ENCODE measurements at places on chromosomes 5 and 9.

DNA sequence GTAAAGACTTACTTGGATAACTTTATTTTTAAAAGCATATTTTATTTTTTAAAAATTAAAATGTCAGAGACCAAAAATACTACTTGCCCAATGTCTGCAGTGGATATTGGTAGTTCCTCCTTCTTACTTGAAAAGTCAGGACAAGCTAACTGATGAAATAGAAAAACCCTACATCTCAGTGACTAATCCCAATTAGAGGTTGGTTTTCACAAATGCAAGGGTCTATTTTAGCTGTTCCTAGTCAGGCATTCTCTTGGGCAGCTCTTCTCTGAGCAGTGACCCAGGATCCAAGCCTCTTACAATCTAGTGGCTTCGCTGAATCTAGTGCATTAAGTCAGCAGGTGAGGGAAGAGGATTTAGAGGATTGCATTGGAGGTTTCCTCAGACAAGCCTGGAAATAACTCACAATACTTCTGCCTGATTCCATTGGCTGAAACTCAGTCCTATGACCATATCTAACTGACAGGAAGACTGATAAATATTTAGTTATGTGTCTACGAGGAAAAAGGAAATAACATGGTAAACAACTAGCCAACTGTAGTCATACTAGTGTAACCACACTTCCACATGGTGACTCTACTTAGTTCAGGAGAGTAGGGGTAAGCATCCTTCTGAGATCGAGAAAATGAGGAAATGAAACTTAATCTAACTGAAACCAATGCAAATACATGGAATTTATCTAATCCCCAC lies 34.2 kb upstream of the MIER3 start:
- no peak for DNase-seq

- no peak for DNase-seq
Measured at GRCh38 chr5:133226186-133226585, 174.4 kb downstream of the HSPA4 start.

DNA sequence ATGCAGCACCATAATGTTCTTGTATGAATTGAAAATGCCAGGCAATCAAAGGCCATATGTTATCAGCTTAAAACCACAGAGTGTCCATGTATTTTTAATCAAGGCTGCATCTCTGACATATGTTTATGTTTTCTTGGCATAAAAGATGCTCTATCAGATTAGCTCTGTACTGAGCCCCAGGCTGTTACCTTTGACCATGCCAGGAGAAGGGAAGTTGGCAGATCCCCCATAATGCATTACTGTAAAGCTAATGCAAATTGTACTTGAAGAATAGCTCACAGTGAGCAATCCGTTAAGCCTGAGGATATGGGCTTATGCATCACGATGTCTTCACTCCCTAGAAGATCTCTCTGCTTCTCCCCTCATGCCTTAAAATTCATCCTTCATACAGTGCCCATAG lies 414.4 kb downstream of the BRINP1 start:
- no peak for DNase-seq

DNA sequence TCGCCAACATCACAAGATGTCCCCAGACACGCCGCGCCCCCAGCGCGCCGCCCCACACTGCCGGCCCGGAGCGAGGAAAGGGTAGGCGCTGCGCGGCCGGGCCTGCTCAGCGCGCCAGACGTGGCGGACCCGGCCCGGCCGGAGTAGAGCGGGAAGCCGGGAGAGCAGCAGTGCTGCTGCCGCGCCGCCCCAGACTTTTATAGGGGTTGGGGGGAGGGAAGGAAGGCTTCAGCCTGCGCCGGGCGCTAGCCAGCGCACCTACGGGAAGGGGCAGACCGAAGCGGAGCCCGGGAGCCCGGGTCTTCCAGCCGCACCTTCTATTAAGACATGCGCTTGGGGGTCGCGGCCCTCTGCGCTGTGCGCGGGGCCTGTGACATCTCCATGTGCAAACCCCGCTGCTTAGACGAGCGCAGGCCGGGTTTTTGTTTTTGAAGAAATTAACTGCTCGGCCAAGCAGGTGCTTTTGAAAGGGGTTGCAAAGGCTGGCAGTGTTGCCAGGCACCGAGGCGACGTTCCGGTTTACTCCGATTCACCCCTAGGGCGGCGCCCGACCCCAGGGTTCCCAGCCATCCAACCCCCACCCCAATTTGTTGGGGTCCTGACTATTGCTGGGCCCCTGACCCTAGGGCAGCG lies 353 bp upstream of the PAX5 start:
- no peak for DNase-seq

GRCh38 chr5:64811050-64811640 lies 42.4 kb downstream of the CWC27 start:
- DNase-seq = peak; percentile 75

GRCh38 chr5:141522301-141522700 lies 33.4 kb downstream of the PCDHGC5 start:
- no peak for DNase-seq

DNA sequence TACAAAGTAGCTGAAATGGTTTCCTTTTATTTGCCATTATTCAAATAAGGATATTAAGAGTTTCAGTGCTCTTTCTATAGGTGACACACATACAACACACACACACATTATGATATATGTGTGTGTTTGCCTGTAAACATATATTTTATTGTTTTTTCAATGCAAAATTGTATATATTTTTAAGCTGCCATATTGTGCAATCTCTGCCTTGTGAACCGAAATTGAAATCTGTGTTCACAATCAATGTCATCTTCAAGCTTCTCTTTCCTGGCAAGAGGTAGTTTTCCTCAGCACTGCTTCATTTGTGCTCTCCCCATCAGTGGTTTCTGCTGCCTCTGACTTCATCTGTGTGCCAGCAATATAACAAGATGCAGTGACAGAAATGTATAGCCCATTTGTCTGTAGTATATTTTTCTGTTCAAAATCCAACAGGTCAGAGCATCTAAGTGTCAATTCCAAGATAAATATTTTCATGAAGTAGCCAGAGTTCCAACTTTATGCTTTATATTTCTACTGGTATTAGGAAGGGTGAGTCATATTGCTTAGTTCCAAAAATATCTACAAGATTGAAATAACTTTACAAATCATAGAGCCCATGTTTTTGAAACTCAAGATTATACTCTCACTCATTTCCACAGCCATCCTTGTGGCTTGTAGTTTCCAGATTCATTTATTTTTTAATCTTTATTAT lies 1704.8 kb upstream of the CDH9 start:
- no peak for DNase-seq

DNA sequence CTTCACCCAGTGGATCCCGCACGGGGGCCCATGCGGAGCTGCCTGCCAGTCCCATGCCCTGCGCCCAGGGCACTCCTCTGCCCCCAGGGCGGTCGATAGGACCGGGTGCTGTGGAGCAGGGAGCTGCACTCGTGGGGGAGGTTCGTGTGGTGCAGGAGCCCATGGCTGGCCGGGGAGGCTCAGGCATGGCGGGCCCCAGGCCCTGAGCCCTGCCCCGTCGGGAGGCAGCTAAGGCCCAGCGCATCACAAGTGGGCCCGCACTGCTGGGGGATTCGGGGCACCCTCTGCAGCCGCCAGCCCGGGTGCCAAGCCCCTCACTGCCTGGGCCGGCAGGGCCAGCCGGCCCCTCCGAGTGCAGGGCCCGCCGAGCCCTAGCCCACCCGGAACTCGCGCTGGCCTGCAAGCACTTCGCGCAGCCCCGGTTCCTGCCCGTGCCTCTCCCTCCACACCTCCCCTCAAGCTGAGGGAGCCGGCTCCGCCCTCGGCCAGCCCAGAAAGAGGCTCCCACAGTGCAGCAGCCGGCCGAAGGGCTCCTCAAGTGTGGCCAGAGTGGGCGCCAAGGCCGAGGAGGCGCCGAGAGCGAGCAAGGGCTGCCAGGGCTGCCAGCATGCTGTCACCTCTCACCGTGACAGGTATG lies 221.1 kb upstream of the RORB start:
- no peak for DNase-seq

DNA sequence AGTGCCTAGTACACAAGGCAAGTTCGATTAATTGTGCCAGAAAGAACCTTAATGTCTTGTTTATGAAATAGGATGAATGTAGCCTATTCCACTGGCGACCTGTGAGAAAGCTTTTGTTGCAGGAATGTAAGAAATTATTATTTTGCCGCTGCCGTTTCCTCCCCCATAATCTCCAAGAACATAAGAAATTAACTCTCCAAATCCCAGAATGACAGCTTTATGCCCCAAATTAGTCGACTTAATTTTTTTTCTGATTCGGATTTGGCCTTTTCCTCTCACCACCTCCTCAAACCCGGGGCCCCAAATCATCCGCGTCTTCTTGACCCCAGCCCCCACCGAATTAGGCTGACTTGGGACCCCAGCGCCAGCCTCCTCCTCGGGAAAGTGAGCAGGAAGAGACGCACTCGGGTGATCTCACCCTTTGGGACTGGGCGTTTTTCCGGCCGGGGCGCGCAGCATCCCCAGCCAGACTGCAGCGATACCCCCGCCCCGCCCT lies 682 bp upstream of the SPTAN1 start:
- DNase-seq = no peak

GRCh38 chr5:148805326-148806290 lies 20.8 kb upstream of the ADRB2 start:
- no peak for DNase-seq

GRCh38 chr9:36517131-36517530 lies 55.6 kb upstream of the MELK start:
- no peak for DNase-seq

DNA sequence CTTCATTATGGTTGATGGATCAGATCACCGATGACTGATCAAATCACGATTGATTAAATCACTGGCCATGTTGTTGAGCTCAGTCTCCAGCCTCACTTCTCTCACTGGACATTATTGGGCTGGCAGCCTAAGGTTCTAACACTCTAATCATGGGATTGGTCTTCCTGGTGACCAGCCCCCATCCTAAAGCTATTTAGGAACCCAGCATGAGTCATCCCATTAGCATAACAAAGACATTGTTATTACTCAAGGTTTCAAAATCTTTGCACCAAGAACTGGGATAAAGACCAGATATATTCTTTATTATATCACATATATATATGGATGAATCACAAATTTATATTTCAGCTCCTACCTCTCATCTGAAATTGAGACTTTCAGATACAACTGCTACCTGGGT lies 272.1 kb upstream of the IL12B start:
- DNase-seq = no peak

GRCh38 chr5:169920474-169920873 lies 59.8 kb downstream of the INSYN2B start:
- no peak for DNase-seq

DNA sequence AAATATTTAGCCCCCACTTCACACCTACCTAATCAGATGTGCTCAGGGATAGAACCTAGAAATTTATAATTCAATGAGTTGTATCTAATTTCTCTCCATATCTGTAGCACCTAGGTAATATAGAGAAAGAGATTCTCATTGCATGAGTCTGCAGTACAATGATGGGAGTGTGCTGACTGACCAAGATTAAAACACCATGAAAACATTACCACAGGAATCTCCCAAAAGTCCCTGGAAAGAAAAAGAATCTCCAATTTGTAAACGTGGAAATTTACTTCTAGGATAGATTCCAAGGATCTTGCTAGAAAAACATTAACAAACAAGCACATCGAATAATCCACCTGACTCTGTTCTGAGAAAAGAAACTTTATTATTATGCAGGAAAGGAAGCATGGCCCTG lies 45.0 kb upstream of the DMRTA1 start:
- DNase-seq = no peak

GRCh38 chr5:153425914-153426313 lies 64.6 kb upstream of the GRIA1 start:
- no peak for DNase-seq

DNA sequence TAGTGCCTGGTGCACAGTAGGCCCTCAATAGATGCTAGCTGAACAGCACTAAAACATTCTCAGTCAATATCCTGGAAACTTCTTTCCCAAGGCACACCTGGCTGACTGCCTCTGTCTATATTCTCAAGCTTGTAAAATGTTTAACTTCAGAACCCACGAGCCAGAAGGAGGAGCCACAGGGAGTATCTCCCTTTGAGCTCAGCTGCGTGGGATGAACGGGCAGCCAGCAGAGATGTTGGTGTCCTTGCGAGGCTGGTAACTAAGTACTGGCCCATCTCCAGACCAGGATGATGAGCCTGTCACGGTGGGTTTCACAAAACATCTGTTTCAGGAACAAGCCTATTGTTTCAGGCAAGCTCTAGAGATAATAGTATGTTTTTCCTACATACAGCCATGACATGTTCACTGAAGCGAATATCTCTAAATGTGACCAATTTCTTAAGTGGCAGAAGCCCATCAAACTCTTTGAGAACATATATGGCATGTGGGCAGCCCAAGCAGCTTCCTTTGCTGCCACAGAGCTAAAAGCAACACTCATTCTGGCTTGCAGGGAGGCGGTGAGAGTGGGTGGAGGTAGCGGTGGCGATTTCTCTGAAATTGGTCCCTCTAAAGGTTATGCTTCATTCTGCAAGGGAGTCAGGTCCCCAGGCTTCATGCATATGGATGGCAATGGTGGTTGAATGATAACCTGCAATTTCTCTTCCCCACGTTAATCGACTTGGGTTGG lies 206.2 kb downstream of the TTLL11 start:
- no peak for DNase-seq

GRCh38 chr5:4078544-4078943 lies 482.9 kb downstream of the IRX1 start:
- no peak for DNase-seq

DNA sequence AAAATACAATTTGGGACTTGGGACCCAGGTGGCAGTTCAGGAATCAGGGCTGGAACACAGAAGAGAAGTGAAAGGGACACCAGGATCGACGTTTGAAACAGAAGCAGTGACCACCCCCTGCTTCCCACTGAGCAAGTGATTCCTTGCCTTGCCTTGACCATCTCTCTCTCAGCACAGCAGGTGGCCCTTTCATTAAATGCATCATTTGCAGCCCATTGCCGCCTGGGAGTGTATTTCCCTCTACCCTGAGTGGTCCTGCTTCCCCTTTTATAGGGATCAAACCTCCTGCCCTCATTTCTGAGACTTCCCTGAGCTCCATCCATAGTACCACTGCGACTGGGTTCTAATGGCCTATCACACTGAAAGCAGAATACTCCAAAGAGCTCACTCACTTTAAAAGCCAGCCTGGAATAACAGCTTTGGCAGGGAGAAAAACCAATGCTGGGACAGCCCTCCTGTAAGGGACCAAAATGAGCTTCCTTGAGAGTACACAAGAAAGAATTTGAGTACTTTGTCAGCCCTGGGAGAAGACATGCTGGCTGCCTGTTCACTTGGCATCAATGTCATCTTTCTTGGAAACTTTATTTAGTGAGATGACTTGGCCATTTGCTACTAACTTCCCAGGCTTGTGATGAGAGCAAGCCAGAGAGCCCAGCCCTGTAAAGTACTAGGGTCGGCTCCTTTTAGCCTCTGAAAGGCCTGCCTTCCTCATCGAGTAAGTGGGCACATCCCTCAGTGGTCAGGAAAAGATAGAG lies 149.7 kb downstream of the SLIT3 start:
- no peak for DNase-seq
